Amniotic stem cell (primary cell): ENCODE measurements at places on chromosomes 5 and 9.
A peak's percentile ranks its signal among the peaks of the same experiment; 100 is the strongest.

GRCh38 chr9:27125030-27125429, 16.0 kb downstream of the TEK start:
- DNase-seq = peak; percentile 66

DNA sequence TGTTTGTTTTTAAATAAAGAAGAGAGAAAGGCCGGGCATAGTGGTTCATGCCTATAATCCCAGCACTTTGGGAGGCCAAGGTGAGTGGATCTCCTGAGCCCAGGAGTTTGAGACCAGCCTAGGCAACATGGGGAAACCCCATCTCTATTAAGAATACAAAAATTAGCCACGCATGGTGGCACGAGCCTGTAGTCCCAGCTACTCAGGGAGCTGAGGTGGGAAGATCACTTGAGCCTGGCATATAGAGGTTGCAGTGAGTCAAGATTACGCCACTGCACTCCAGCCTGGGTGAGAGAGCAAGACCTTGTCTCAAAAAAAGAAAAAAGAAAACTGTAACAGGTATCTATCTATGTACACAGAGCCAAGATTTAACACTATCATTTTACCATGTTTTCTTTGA, 34.2 kb upstream of the CDC42SE2 start:
- no peak for DNase-seq

GRCh38 chr9:122797316-122798063, 2.4 kb upstream of the OR1K1 start:
- DNase-seq = no peak

DNA sequence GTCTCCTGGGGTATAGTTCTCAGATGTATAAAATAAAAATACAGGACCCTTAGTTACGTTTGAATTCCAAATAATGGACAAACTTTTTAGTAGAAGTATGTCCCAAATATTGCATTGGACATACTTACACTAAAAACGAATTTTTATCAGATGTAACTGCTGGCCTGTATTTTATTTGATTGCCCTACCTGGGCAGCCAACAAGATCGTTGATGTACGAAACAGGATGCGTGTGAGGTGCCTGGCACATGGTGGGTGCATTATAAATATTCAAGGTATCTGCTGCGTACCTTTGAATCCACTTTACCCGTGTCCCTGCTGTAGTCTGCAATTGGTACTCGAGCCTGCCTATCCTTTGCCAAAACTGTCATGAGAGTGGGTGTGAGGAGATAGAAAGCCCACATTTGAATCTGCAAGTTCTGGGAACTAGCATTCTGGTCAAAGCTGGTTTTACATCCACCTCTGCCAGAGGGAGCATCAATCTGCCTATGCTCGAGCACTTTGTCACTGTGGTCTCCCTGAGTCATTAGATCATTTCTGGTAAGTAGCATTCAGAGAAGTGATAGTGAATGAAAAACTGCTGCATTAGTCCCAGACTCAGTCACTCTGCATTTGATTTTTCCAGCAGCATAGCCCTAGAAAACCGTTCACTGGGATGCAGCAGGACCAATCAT, 133.7 kb upstream of the IQGAP2 start:
- DNase-seq = no peak

GRCh38 chr9:113692256-113692655, 183.9 kb upstream of the ZNF618 start:
- DNase-seq = no peak

- no peak for DNase-seq
These were observed at the start of gene CCL19 for GRCh38 chr9:34690983-34691935. CCL19 (minus strand) TSS chr9:34691276; CDS start chr9:34691139, 137 bp downstream.

GRCh38 chr5:71533615-71534014, 53.5 kb upstream of the MCCC2 start:
- DNase-seq = no peak

GRCh38 chr9:87498046-87498810, 561 bp downstream of the DAPK1 start:
- no peak for DNase-seq

DNA sequence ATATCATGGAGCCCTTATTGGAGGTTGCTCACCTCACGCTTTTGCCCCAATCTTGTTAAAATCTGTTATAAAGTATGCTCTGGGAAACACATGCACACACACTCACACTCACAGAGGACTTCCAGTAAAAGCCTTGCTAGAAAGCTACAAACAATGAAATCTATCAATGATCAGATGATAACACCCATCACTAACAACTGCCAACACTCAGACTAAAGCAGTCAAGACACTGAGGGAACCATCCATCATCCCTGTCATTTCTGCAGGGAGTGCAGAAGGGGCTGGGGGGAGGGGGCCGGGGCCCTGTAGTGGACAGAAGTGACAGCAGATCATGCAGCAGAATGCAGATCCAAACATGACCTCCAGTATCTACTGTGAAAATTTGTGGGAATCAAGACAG, 179.1 kb downstream of the AOPEP start:
- no peak for DNase-seq

DNA sequence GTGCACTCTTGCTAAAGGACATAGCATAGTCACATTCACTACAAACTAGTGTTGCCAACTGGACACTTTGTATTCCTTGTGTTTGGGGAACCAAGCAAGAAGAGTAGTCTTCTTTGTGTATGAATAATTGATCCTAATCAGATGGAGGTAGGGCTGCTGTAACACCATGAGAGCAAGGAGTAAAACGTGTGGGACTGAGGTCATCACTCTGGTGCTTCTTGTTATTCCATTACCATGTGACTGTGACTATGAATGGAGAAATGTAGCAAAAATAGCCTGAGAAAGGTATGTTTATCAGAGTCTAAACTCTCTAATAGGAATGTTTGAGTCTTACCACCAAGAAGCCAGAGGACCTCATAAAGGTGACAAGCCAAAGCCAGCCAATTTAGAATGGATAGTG, 966.9 kb downstream of the TAF11L14 start:
- DNase-seq = no peak

- no peak for DNase-seq
These were observed 314.1 kb upstream of the ATP10B start for GRCh38 chr5:161165998-161166660.

DNA sequence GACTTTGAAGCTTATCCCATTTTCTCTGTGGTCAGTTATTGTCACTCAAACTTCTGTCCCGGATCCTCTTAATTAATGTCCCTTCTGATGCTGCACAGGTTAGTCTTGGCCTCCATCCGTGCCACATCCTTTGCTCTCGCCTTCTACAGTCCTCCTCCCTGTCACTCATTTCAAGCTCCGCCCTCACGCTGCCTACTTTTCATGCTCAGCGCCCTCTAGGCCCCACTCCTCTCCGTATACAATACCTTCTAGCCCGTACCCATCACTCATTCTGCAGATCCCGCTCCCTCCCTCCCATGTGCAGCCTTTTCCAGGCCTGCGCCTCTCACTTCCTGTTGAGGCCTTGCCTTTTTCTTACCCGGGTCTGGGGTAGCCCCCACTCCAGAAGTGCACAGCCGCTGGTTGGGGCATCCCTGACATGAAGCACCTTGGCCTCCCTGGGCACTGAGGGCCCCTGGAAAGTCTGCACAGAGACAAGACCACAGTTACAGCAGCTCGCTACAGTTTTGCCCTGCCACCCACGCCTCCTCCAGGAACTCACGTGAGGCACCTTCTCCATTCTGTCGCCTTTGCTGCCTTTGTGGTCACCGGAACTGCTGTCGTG, 88.5 kb upstream of the SLC25A48 start:
- DNase-seq = no peak

- no peak for DNase-seq
These were observed 47.8 kb upstream of the TGFBR1 start for GRCh38 chr9:99056886-99057664.

DNA sequence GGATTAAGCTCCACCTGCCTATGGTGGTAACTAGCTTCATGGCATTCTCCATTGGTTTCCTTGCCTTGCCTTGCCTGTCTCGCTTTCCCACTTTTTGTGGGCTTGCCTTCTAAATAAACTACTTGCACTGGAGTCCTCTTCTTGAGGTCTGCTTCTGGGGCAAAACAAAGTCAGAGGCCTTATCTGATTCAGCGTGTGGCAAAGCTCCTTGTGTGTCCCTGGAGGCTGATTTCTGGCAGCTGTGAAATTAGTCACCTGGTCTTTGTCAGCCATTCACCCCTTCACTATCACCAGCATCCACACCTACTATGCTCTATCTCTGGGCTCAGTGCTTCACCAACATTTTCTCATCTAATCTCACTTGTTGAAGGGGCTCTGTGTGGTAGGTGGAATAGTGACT, 176.2 kb downstream of the SEC61B start:
- no peak for DNase-seq

GRCh38 chr5:133753856-133754255, 141.5 kb upstream of the FSTL4 start:
- no peak for DNase-seq

- no peak for DNase-seq
These were observed 133.0 kb downstream of the SLF1 start for GRCh38 chr5:94751460-94751859.

DNA sequence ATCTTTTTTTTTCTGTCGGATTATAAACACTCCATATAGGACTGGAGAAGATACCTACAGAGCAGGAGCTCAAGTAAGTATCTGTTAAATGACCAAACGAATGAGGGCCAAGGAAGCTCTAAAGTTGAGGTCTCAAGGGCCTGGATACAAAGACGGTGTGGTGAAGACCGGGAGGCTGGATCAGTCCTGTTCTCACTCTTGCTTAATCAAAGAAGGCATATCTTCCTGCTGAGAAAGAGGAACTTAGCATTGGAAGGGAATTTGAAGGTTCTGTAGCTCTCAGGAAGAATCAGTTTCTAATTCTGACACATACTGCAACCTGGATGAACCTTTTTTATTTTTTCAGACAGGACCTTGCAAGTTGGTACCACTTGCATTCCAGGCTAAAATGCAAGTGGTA, 28.3 kb upstream of the PAX5 start:
- no peak for DNase-seq

GRCh38 chr9:96126321-96126881, 175.6 kb downstream of the HSD17B3 start:
- DNase-seq = no peak

GRCh38 chr9:20125727-20126126, 336.9 kb upstream of the SLC24A2 start:
- no peak for DNase-seq

DNA sequence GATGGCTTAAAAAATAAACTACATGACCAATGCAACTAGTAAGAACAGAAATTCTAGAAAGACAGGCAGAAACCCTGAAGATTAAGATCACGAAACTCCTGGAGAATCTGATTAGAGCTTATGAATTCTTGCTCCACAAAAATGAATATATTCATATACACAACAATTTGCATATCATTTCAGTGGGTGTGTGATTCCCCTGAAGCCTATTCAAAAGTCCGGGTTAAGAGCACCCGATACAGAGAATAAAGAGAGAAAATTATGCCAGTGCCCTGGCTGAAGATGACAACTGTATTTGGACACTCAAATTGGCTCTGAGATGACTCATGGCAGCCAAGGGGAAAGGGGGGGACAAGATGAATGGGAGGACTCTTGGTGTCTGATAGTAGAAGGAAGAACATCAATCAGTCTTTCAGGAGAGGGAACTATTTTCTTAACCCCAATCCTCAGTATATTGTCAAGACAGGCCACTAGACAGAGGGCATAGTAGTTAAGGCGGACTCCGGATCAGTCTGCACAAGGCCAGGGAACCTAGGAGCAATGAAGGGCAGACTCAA, 6.0 kb downstream of the TMOD1 start:
- DNase-seq = no peak

DNA sequence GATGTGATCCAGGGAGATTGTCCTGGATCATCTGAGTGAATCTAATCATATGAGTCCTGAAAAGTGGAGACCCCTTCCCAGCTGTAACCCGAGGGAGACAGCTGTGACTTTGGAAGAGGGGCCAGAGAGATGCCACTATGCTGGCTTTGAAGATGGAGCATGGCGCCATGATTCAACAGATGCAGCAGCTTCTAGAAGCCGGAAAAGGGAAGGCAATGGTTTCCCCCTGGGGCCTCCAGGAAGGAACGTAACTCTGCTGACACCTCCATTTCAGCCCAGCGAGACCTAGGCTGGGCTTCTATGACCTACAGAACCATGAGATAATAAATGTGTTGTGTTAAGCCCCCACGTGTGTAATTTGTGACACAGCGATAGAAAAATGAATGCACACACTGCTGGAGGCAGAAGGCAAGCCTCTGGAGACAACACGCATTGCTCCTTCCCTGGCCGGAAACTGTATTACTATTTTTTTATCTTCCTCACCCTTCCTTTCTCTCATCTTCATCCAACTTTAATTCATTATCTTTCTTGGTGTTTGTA, 16.6 kb upstream of the SARDH start:
- DNase-seq = no peak

DNA sequence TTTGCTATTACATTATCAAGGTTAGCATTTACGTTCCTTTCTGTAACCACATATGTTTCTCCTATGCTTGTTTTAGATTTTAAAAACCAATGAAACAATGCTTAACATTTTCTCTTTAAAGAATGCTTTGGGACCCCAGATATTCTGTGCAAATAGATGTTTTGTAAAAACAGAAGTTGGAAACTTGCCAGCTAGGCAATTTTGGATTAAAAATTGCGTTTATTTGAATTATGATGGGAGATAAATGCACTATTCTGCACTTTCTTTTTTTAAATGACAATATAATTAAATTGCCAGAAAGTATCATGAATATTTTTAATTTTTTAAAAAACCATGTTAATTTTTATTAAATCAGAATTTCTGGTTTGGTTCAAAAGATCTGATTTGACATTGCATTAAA, 81.6 kb downstream of the MACIR start:
- DNase-seq = no peak

DNA sequence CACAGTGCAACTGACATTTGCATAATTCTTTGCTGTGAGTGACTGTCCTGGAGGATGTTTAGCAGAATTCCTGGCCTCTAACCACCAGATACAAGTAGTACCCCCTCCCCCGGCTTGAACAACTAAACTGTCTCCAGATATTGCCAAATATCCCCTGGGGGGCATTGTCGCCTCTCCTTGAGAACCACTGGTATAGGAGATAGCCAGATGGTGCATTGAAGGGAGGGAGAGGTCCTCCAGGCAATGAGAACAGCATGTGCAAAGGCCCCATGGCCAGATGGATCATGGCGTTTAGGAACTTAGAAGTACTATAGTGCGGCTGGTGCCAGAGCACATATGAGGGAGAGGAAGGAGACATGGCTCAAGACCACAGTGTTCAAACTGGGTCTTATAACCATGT, 18.9 kb upstream of the ORM1 start:
- no peak for DNase-seq

DNA sequence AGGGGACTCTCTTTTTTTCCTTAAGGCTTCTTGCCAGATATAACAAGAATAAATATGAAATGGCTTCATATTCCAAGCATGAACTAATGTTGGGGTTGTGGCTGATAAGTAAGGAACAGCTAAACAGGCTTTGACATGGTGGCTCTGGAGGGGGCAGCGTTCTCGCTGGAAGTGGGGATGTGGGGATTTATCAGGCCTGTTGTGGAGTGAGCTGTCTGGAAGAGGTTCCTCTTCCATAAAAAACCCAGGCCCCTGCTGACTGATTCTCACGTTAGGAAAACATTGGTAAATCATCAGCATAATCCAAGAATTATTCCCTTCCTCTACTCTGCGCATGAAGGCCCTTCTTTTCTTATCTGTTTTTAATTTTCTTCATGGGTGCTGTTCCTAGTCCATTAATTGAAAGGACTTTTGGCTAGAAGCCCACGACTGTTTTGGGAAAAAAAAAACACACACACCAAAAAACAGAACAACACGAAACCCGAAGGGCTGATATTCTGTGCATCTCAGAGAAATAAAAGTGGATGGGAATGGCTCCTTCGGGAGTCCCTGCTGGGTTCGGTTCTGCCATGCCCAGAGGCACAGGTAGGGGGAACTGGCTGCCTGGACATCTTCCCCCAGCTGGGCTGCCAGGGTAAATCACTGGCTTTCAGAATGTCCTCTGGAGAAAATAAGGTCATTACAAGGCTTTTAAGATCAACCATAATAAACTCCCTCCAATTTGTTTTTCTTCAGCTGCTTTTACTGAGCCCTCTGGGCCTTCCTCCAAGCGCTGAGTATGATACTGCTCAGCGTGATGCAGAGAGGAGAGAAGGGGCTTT, 297.0 kb downstream of the SLIT3 start:
- no peak for DNase-seq
